Stimulated activated CD4-positive, alpha-beta T cell treated with anti-CD3 and anti-CD28 coated beads, TNF-alpha, amount 100 ng/mL, for 48 hours (primary cell): ENCODE measurements at places on chromosomes 1 and 21.

DNA sequence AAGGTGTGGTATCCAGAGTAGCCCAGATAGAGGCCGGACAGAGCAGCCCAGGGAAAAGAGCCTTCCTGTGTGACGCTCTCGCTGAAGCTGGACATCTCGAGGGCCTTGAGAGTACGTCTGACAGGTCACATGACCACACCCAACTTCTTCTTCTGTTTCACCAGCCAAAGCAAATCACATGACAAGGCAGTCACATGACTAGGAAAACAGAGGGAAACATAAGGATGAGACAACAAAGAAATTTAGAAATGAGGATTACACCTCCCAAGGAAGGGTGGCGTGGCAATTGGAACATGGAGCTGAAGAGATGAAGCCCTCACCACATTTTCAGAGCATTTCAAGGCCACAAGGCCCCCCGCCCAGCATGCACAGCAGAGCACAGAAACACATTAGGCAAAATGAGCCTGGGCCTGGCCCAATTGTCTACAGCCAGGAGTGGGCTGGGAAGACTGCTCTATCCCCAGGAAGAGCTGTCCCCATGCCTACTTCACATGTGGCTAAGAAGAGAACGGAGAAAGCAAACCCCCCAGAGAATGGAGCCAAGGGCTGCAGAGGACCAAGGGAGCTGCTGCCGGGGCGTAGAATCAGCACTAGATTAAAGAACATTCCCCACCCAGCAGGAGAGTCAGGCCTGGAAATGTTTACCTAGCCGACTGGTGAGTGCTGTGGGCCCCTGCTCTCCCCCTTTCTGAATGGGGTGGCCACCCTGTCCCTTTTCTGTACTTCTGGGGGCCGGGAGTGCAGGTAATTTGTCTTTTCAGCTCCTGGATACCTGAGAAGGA lies 305.1 kb downstream of the NPHP4 start:
- DNase-seq, result no peak

GRCh38 chr1:183685112-183685713 lies 32.1 kb upstream of the APOBEC4 start:
- no peak for DNase-seq

GRCh38 chr1:73862355-73862754 lies 335.6 kb downstream of the LRRIQ3 start:
- no peak for DNase-seq

GRCh38 chr21:32334980-32335531 lies 36.4 kb downstream of the MRAP start:
- no peak for DNase-seq

GRCh38 chr1:21490774-21491487 lies 18.3 kb upstream of the ALPL start:
- DNase-seq, result no peak

- DNase-seq, result no peak
Measured at GRCh38 chr21:29145852-29146453, 15.5 kb downstream of the MAP3K7CL start.

GRCh38 chr1:102897557-102897956 lies 210.8 kb downstream of the COL11A1 start:
- DNase-seq, result no peak

DNA sequence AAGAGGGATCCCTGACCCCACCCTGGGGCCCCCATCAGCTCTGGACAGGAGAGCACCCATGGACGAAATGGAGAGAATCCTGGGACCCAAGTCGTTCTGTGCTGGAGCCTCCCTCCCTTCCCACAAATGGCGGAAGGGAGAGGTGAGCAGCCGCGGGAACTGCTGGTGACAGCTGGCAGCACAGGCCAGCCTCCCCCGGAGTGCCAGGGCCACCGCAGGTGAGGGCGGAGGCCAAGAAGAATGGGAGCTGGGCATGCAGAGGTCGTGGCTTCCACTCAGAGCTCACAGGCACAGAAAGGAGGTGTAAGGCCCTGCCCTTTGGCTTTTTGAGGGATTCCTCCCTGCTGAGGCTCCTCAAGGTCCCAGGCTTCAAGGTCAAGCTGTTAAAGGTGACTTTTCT lies 24.6 kb downstream of the SLC1A7 start:
- no peak for DNase-seq

DNA sequence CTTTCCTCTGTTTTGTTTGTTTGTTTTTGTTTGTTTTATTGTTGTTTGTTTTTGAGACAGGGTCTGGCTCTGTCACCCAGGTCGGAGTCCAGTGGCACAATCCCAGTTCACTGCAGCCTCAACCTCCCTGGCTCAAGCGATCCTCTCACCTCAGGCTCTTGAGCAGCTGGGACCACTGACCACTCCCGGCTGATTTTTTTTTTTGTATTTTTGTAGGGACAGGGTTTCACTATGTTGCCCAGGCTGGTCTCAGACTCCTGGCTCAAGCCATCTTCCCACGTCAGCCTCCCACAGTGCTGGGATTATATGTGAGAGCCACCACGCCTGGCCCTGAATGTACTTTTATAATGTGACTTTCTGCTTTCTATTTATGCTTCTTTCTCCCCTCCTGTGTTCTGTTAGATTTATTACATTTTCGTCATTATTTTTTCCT lies 5.0 kb upstream of the CALML6 start:
- no peak for DNase-seq
